CD4-positive, alpha-beta T cell treated with Interleukin-17A for 1 hour (primary cell): ENCODE measurements at places on chromosomes 2 and 18.

- no peak for DNase-seq
Measured at GRCh38 chr2:175523001-175523400, 341.5 kb upstream of the ATP5MC3 start.

- no peak for DNase-seq
Measured at GRCh38 chr2:23355001-23355400, 30.0 kb upstream of the KLHL29 start.

DNA sequence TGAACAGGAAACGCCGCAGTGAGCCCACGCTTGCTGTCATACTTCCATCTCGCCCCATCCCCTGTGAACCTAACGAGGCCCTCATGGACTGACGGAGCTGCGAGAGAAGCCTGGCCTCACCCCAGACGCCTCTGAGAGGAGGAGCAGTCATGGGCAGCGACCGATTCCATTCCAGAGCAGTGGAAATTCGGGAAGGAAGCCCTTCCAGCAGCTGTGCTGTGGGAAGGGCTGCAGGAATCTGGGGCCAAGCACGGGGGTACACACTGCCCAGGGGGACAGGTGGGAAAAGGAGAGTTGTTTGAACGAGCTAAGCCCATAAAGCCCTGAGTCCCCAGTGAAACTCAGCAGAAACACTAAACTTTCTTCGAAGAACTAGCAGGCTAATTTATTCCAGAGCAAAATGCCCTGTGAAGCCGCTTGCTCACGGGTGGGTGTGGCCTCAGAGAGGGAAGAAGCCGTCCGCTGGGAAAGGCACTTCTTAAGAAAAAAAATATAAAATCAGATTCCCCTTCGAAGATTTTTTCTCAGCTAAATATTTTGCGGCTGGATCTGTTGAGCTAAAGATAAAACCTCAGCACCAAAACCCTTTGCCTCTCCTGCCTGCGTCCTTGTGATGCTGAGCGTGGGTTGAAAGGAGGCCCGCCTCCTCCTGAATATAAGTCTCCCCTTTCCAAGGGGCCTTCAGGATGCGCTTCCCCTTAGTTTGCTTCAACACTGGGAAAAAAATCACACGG lies 38.2 kb downstream of the ANKMY1 start:
- no peak for DNase-seq

DNA sequence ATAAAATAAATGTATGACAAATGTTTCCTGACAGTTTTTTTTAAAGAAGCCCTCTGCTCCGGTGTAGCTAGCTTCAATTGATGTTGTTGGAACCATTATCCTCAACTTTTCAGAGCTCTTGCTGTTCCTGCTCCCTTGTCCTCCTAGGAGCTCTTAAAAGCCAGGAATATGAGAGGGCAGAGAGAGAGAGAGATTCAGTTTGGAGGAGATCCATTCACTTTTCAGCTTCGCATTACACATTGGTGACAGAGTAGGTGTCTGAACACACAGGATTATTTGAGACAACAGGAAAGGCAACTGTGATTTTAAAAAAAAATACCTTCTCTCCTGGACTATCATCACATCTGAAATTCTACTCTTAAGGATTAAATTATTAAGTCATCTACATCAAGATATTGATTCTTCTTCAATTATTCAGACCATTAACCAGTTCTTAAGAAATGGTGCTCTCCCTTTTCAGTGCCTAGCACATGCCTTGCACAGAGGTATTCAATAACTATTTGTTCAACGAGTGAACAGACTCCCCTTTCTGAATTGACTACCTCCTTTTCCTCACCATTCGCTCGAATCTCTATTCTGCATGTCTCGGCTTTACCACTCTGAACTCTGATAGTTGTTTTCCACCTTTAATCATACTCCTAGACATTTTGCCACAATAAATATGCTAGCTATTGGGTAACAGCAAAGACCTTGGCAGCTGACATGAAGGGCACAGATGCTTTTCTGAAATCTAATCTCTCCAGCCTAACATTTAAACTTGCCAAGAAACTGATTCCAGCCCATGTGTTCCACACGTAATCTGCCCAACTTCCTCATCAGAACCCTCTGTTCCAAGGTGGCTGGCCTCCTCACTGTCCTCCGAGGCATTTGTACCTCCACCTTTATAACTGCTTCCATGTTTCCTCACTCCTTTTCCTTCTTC lies 28.6 kb upstream of the SLC35F5 start:
- DNase-seq: no peak

DNA sequence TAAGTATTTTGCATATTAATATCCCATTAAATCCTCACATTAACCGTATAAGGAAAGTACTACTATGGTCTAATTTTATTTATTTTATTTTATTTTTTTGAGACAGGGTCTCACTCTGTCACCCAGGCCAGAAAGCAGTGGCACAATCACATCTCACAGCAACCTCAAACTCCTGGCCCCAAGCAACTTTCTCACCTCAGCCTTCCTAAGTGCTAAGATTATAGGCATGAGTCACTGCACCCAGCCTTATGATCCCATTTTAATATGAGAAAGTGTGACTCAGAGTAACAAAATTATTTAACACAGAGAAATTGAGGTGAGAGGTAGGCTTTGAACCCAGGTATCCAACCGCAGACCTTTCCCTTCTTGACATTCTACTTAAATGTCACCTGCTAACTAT lies 330.0 kb upstream of the POU3F3 start:
- no peak for DNase-seq

DNA sequence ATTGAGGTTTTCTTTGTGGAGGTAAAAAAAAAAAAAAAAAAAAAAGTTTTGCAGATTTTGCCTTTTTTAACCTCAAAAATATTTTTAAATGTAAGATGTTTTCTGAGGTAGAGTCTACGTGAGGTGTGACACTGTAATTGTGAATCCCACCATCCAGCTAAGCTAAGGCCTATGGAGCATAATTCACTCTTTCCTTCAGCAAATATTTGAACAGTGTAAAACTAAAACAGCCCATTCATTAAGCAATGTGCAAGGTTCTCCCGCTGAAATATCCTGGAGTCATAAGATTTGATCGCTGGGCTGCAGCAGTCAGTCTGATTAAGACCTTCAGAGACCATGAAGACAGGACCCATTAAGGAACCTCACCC lies 105.1 kb downstream of the HNRNPLL start:
- DNase-seq: no peak

GRCh38 chr18:35408843-35409261 lies 31.7 kb upstream of the ZNF396 start:
- DNase-seq: no peak

GRCh38 chr18:63180971-63181376 lies 138.6 kb downstream of the BCL2 start:
- no peak for DNase-seq

DNA sequence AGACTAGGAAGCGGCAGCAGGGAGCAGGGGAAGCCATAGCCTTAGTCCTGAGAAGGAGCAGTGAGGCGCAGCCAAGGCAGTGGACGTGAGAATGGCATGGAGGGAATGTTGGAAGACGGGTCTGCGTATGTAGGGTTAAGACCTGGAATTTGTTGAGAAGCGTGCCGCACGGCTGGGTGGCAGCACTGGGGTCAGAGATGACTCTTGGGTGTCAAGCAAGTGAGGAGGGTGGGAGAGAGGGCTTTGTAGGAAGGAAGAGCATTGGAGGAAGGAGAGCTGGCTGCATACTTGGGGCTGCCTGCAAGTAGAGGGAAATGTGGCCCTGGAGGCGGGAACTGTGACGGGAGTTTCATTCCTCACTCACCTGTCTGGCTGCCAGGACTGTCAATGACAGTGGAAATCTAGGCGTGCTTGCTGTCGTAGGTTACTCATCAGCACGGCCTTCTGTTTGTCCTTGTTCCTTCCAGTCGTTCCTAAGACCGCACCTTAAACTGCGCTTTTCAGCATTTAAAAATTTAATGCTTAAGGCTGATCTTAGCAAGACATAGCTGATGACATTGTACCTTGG lies 108.0 kb downstream of the ITGB1BP1 start:
- no peak for DNase-seq

DNA sequence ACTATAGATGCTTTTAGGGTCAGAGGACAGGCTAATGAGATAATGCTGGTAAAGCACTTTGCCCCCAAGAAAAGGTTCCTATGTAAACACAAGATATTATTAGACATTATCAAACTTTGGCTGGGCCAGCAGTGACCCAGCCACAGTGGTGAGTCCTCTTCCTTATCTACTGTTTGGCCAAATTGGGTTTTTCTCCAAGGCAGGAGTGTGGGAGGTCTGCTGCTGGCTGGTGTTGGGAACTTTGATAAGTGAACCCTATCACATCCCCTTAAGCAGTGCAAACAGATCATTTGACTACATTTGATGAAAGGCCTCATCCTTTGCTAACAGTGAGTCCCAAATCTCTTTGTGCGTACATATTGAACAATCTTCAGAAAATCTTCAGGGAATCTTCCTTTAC lies 16.2 kb downstream of the FZD7 start:
- DNase-seq: no peak

DNA sequence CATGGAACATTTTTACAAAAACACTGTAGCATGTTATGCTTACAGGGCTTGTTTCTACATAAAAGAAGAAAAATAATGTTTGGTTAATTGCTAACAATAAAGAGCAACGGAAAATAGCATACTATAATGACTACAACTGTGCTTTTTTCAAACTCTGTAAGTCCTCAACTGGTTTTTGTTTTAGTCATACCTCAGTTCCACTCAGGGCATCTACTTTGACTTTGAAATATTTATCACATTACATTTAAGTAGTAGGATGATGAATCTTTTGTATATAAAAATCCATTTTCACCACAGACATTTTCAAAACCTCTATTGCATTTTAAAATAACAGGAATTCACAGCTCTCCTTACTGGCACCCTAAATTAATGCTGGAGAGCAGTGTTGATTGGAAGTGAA lies 8.3 kb downstream of the SATB2 start:
- DNase-seq: no peak

GRCh38 chr2:181658444-181658843 lies 1.5 kb upstream of the CERKL start:
- no peak for DNase-seq

DNA sequence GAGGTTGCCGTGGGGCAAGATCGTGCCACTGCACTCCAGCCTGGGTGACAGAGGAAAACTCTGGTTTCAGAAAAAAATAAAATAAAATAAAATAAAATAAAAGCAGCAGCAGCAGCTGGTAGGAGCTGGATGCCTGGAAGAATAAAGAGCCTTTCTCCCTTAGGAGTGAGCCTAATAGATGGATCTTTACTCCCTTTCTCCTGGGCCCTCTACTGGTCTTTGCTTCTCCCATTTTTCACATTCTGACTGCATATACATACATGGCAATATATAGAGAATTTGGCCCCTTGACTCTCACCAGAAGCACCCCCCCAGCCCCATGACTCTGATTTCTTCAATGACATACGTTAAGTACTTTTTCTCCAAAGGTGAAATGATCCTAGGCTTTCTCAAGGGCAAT lies 9.8 kb upstream of the MALT1 start:
- no peak for DNase-seq

DNA sequence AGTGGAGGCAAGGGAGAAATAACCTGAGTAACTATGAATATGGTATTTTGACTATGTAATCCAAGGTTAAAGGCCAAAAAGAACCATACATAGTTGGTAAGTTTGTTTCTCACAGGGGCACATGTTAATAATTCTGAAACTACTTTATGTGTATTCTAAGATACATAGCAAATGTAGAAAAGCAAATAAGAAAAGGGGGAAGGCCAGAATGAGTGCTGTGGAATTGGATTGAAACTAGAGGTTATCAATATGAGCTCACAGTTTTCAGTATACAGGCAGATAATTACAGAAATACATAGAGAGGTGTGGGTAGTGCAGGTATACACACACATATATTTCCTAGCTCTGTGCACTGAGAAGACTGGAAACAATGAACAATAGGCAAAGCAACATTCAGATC lies 13.7 kb downstream of the INO80C start:
- DNase-seq: no peak

DNA sequence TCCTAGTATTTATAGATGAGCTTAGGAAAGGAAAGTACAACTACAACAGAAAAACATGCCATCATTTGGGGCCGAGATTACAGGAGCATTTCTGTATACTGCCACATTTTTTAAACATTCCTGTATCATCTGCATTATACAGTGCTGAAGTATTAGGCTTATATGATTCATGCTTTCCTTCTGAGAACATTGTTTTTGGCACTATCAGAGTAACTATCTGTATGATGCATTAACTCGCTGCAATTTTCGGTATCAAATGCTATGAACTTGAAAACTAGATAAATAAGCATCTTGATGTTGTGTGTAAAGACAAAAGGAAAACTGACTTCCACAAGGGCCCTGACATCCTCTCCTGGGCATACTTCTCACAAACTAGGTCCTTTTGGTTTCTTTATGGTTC lies 102.0 kb downstream of the RIT2 start:
- no peak for DNase-seq

DNA sequence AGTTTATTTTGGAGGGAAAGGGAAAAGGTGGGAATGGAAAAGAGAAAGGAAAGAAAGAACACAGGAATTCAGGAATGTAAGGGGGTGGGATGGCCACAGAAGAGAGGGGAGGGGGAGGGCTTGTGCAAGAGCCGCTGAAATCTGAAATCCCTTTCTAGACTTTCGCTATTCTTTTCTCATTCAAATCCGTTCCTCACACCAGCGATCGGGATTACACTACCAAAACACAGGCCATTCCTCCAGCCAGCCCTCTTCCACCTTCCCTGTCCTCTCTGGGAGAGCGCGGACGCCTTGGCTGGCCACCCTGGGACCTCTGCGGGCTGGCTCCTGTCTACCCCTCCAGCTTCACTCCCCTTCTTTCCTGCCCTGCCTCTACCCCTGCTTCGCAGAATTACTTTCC lies 102.3 kb downstream of the CDCA7 start:
- no peak for DNase-seq

DNA sequence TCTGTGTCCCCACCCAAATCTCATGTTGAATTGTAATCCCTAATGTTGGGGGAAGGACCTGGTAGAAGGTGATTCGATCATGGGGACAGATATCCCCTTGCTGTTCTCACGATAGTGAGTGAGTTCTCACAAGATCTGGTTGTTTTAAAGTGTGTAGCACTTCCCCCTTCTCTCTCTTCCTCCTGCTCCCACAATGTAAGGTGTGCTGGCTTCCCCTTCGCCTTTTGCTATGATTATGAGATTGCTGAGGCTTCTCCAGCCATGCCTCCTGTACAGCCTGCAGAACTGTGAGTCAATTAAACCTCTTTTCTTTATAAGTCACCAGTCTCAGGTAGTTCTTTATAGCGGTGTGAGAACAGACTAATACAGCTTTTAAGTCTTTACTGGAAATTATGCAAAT lies 193.3 kb upstream of the RBBP8 start:
- no peak for DNase-seq

DNA sequence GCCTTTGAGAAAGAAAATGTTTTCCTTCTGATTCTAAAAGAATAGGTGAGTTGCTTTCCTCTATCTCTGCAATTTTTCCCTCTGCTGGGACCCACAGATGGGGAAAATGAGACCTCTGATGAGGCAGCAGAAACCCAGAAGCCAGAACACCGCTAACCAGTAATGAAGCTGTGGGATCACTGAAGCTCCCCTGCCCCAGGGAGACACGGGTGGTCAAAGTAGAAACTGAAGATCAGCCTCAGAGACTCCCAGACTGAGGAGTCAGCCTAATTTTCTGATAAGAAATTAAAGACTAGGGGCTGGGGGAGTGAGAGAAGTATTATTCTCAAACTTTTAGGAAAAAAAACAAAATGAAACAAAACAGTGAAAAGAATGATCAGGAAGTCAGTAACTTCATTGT lies 30.1 kb downstream of the CD8B start:
- DNase-seq: no peak

GRCh38 chr18:36516726-36517125 lies 219.2 kb downstream of the FHOD3 start:
- no peak for DNase-seq

GRCh38 chr18:7617738-7618422 lies 50.8 kb downstream of the PTPRM start:
- no peak for DNase-seq

GRCh38 chr18:159037-159652 lies 788 bp downstream of the USP14 start:
- no peak for DNase-seq

- DNase-seq: no peak
Measured at GRCh38 chr18:48452861-48453323, 43.7 kb upstream of the ZBTB7C start.
